Urothelium cell line (cell line): ENCODE measurements at places on chromosomes 12 and 14.

DNA sequence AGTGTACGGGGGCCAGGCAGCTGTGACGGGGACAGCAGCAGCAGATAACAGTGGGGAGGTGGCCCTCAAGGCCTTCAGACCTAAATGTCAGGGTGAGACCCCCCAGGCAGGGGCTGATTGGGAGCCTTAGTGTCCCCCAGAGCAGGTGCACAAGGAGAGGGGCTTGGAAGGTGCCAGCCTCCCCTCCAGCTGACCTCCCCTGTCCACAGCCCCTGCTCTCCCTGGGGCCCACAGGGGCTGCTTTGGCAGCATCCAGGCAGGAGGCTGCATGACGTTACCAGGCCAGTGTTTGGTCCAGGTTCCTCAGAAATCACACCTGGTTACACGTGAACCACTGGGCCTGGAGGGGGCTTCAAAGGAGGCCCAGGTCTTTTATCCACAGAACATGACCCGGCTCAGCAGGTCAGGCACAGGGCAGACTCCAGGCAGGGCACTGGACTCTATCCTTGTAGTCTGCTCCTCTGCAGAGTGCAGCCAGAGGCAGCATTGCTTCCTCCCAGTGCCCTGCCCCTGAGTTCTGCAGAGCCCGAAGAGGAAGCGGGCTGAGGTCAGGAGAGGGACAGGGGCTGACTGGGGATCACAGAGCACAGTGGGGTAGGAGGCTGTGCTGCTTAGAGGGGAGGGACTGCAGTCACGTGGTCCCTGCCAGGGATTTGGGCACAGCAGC, 2.6 kb upstream of the TRMT61A start:
- no peak for DNase-seq

DNA sequence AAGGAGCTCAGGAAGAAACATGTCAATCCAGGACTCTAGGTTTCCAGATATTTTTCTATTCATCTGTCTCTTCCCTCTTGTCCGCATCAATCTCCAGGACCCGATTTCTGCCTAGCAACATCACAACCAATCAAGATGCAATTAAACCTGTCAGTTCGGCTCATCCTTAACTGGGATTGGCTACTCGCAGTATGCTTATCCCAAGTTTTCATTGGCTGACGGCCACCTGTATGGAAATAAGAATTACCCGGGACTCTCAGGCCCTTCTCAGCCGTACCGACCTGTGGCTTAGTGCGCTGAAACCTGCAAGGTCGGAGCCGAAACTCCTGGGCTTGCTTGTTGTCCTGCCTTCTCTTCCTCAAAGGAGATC, 20.4 kb upstream of the ATP5MC2 start:
- DNase-seq, result peak; percentile 89

GRCh38 chr12:80441921-80442320, 2.1 kb upstream of the PTPRQ start:
- DNase-seq, result peak; percentile 3

- no peak for DNase-seq
These were observed 81.2 kb downstream of the TMEM260 start for GRCh38 chr14:56660677-56661389.

DNA sequence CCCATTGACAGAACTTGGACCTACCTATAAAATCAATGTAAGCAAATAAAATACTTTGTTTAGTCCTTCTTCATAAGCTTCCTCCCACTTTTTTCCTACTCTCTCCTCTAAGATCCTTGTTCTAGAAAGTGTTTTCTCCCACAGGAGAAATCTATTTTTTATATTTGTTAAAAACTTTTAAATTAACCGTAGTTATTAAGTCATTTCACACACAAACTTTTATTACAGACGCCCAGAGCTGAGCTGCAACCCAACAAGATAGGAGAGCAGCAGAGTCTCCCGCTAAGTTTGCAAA, 27.7 kb downstream of the DAD1 start:
- DNase-seq, result no peak

- no peak for DNase-seq
These were observed 163.7 kb downstream of the SNAPC1 start for GRCh38 chr14:61925732-61926435.

- no peak for DNase-seq
These were observed 253.1 kb downstream of the BCAT1 start for GRCh38 chr12:24695657-24696329.

- DNase-seq, result no peak
These were observed 14.9 kb downstream of the ASPG start for GRCh38 chr14:104100171-104101085.

DNA sequence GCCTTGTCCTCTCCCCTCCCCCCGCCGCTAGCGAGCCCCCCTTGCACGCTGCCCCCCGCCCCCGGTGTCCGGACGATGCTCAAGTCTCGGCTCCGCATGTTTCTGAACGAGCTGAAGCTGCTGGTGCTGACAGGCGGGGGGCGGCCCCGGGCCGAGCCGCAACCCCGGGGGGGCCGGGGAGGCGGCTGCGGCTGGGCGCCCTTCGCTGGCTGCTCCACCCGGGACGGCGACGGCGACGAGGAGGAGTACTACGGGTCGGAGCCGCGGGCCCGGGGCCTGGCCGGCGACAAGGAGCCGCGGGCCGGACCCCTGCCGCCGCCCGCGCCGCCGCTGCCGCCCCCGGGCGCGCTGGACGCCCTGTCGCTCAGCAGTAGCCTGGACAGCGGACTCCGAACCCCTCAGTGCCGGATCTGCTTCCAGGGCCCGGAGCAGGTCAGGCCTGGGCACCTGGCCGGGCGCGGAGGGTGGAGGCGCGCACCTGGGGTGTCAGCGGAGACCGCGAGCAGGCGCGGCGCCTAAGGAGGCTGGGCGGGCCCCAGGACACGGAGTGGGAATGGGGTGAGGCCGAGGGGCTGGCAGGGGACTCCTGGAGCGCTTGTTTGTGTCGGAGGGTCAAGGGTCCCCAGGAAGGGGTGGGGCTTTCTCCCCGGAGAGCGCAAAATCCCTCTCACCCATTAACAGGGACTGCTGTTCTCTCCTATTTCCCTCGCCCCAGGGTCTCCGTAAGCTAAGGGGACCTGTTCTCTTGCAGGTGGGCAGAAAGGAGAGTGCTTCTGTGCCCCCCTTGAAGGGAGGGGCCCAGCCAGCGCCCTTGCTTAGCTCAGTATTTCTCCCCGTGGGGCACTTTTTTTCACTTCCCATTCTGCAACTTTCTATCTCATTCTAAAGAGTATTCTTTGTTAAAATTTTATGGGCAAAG, 810 bp downstream of the MARCHF9 start:
- DNase-seq, result no peak

DNA sequence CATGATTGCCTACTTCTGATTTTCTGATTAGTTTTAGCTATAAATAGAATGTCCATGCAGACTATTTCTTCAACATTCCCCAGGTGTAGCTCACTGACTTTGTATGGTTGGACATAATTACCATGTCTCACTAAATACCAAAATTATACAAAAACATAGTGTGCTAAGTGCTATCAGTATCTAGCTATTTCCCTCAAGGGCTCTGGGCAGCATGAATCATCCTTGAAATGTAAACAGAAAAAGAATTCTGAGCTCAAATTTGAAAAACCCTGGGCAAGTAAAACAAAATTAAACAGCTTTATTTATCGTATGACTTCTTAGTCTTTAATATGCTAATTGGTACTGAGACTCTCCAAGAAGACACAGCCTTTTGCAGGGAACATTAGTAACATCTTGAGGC, 82.9 kb downstream of the SPATA7 start:
- no peak for DNase-seq

GRCh38 chr12:11741434-11742092, 92.1 kb downstream of the ETV6 start:
- peak; percentile 31 for DNase-seq
